CD8-positive, alpha-beta T cell (primary cell): ENCODE measurements at places on chromosomes 5 and 9. TPM values are rescaled to one million over a fixed set of nuclear protein-coding genes. Genes with fewer than 3 reads are reported as not detected.

GRCh38 chr9:133133681-133134387 is 12.8 kb upstream of the RALGDS start:
- peak; percentile 86 for DNase-seq

Gene TMEFF1
- not detected for total RNA-seq

DNA sequence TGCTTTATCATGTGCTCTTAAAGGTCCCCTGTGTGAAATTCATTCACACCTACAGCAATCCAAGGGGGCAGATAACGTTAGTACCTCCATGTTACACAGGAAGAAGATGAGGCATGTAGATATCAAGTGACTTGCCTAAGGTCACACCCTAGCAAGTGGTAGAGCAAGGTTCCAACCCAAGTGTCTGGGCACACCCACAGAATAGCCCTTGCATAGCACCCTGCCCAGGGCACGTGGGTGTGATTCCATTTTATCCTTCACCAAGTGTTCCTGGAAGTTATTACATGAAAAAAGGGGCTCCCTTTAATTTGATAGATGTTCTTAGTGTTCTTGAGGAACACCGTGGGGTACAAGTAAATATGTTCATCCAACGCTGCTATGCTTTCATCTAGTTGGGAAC is 4.9 kb downstream of the TMEM171 start:
- no peak for DNase-seq

Gene INPP5E
- 12.7 TPM for total RNA-seq

Gene TSLP
- total RNA-seq, result not detected

- DNase-seq, result no peak
Measured at GRCh38 chr9:116450378-116451139, 236.5 kb upstream of the TRIM32 start.

GRCh38 chr5:90612919-90613318 is 54.3 kb downstream of the ADGRV1 start:
- no peak for DNase-seq

GRCh38 chr9:121645853-121646807 is 5.3 kb upstream of the DAB2IP start:
- DNase-seq, result no peak

Gene SLC27A6
- not detected for total RNA-seq

DNA sequence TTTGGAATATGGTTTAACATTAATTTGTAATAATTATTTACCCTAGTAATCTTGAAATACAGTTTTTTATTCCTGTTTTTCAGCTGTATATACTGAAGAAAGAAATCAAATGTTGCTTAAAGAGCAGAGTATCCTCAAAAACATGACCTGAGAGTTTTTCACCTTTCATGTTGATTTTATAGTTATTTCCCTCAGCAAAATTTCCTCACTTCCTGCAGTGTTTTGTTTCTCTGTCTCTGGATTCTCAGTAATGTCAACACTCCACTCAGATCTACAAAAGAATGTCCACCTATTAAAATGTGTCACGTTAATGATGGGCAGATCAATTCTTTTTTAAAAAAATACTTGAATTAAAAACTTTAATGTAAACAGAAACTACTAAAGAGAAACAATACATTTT is 398.3 kb downstream of the ANXA1 start:
- DNase-seq, result no peak

DNA sequence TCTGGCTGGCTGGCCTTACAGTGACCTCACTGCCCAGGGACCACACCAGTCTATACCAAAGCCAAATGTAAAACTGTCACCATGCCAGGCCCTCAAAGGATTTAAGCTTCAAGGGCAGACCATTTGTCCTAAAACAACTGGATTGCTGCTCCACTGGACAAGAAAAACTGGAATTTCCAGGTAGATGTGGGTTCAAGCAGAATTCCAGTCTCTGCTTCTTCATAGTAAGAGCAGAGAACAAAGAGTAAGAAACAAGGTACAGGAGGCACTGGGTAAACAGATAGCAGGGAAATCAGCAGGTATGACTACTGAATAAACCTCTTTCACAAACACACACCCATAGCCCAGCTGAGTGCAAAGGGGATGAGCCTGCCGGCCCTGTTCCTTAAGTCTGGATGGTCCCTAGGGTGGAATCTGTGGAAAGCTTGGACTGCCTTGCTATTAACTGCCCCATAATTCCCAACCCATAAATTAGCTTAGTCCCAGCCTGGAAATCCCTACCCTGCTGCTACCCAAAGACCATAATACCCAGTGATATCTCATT is 5.5 kb downstream of the B4GALT1 start:
- no peak for DNase-seq

DNA sequence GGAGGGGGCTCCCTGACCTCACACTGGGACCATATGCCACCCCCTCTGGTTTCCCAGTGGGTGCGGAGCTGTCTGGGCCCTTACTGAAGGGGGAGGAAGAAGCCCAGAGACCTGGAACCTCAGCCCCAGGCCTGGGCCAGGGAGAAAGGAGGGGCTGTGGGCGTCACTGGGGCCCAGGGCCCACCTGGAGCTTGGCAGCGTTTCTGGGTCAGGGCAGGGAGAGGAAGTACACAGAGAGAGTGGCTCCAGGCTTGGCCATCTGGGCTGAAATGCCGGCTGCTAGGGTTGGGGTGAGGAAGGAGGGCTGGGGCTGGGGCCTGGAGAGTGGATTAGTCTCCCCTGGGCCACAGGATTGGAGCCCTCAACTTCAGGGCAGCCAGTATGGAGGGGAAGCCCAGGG is 6.4 kb upstream of the DAB2IP start:
- DNase-seq, result no peak

DNA sequence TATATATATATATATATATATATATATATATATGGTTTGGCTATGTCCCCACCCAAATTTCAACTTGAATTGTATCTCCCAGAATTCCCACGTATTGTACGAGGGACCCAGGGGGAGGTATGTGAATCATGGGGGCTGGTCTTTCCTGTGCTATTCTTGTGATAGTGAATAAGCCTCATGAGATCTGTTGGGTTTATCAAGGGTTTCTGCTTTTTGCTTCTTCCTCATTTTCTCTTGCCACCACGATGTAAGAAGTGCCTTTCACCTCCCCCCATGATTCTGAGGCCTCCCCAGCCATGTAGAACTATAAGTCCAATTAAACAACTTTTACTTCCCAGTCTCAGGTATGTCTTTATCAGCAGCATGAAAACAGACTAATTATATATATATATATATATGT is 52.3 kb upstream of the ADAMTS2 start:
- DNase-seq, result no peak

Gene RALGDS
- 186 TPM for total RNA-seq

Gene TMOD1
- total RNA-seq, result 0.11 TPM

DNA sequence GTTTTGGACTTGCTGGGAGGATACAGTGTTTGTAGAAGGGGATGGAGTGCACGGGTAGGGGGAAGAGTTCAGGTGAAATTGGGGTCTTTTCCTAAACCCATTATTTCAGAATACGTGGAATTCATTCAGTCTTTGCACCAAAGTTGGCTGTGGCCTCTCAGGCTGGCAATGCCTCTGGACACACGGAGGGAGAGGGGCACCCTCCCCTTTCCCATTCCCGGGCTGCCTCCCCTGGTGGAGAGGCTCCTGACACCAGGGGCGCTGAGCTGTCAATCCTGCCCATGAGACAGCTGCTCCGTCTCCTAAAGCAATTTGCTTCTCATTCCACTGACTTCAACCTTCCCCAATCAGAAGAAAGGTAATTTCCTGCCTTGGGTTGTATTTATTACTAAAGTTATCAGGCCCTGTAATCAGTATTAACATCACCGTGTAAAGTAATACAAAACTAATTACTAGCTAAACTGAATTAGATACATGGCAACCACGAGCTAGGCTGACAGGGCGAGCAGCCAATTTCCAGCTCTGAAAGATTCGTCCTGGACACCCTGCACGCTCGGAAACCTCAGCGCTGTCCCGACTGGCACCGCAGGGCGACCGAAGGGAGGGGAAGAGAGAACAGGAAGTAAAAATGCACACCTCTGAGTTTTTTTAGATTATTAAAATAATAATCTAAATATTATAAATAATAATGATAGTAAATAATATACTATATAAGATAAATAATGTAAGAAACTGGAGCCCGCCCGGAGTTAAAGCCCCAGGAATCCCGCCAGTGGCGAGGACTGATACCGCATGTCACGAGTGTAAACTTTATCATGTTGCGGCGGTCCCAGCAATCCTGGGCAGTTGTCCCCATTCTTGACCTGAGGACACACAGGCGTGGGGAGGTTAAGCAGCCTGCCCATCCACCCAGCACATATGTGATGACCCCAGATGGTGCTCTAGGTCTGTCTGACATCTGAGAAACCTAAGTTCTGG is 6.9 kb upstream of the OLFM1 start:
- no peak for DNase-seq

Gene ZNF474
- not detected for total RNA-seq

DNA sequence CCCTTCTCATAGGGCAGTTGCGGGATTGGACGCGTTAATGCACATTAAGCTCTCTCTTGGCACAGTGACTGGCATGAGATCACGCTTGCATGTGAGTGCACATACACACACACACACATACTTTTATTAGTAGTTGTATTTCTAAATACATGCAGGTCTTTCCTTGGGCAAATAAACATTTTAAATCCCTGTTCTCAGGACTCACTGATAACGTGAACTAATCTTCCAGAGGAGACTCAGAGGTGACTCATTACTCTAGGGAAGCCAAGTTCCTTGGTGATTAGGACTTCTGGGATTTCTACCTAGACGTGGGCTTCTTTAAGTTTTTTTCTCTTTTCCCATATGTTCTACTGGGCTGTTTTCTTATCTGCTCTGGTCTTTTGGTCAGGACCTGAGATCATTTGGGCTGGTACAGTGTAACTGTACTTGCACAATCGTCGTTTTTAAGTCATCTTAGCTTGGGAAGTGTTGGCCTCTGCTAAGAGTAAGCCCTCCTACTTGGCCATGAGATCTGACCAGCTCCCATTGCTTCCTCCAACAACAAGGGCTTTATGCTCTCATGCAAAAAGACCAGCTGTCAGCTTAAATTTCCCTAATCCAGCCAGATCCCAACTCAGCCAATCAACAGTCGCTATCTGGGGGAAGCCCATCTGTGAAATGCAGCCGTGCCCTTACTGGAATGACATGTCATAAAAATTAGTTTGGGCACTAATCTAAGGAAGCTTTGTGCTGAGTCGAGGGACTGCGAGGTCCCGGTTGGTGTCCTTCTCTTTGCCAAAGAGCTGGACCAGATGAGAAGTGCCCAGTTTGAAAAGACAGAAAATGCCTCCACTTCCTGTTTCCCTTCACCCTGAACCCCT is 176.4 kb upstream of the ANKRD55 start:
- DNase-seq, result no peak

DNA sequence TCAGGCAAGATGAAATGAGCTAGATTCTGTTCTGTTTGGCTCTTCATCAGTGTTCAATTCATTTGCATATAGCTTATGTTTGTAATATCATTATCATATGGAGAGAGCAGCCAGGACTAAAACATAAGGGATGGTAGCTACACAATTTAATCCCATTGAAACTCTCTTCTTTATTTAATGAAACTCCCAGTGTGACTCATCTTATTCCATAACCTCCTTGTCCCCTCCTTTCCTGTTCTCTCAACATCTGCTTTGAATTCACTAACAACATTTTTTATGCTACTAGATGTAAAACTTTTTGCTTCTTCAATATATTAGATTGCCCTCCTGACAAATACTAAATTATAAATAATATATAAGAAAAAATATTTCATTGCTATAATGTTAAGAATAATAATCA is 1823.4 kb downstream of the MAT2B start:
- DNase-seq, result no peak

- no peak for DNase-seq
Measured at GRCh38 chr9:115985657-115986056, 167.9 kb upstream of the PAPPA start.

- DNase-seq, result no peak
Measured at GRCh38 chr9:33123407-33124031, 43.6 kb downstream of the B4GALT1 start.

DNA sequence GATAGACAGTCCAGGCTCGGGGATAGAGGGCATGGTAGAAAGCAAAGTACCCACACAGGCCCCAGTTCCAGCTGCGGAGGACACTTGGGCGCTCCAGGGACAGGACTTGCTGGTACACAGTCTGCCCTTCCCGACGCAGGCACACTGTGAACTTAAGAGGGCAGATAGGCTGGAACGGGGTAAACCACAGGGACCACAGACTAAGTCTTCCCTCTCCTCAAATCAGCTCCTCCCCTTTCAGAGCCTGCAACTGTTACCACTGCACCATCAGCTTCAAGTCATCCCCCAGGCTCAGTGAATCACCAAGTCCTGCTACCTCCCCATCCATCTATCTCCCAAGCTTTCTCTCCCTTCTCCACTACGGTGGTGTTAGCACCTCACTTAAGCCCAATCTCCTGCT is 7.3 kb downstream of the GBA2 start:
- DNase-seq, result peak; percentile 50

- no peak for DNase-seq
Measured at GRCh38 chr5:119578937-119579336, 50.4 kb upstream of the FAM170A start.

DNA sequence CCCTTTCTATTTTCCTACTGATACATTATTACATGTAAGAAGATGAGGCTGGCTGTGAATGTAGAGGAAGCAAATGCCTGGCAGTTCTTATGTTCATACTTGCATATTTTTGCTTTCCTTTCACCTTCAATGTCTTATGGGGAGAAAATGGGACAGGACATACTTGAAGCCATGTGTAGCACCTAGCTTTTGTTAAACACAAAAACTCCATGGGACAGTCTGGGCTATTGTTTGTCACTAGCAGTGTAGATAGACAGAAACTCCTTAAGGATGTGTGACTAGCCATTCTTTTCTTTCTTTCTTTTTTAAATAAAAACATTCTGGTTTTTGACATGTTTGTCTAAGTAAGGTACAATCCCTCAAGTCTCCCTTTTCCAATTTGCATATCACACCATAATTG is 122.7 kb downstream of the ARL15 start:
- no peak for DNase-seq

DNA sequence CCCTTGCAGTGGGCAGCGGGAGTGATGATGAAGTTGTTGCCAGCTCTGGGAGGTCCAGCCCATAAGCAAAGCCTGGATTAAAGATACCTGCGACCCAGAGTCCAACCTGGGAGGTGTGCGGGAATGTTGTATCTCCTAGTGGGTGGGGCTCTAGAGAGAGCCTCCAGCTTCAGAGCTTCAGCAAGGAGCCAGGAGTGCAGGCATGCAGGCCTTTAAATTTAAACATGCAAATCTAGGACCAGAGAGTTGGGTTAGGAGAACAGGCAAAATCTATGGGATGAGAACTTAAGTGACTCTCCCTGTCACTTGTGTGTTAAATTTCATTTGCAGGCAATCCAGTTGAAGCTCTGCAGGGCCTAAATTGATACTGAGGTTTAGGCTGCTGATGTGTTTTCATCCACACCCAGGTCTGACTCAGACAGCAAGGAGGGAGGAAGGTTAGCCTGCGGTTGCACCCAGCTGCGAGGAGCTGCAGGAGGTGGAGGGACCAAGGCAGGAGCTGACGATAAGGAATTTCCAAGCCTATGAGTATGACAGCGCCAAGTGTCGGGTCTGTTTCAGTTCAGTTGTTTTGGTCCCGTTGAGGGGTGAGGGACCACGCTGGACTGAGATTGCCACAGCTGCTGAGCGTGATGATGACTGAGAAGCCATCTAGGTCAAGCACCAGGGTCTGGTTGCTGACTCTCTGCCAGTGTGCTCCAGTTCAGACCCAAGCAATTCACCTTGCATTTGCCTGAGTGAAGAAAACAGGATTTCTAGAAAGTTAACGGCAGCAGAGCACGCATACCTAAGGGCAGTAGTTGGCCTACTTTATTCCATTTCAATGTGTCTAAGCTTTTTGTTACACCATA is 243.0 kb downstream of the ICE1 start:
- no peak for DNase-seq

Gene PALM2AKAP2
- not detected for total RNA-seq

Gene GABRA1
- total RNA-seq, result not detected

- DNase-seq, result no peak
Measured at GRCh38 chr5:81425569-81425968, 31.6 kb upstream of the ACOT12 start.
